ENCODE measurements at places on chromosomes 12 and 14.

- DNase-seq, result no peak
These were observed 75.8 kb upstream of the SOX5 start for GRCh38 chr12:24025153-24025798.

GRCh38 chr14:64995291-64995690 lies 8.6 kb downstream of the FNTB start:
- no peak for DNase-seq

GRCh38 chr14:34212172-34212929 lies 249.7 kb downstream of the SPTSSA start:
- DNase-seq, result no peak

GRCh38 chr14:22226381-22226780 lies 362.6 kb downstream of the DAD1 start:
- DNase-seq, result no peak

GRCh38 chr14:71467361-71467811 lies 464.8 kb upstream of the RGS6 start:
- DNase-seq, result no peak

- DNase-seq, result no peak
These were observed 306.6 kb upstream of the MIS18BP1 start for GRCh38 chr14:45559626-45560025.

DNA sequence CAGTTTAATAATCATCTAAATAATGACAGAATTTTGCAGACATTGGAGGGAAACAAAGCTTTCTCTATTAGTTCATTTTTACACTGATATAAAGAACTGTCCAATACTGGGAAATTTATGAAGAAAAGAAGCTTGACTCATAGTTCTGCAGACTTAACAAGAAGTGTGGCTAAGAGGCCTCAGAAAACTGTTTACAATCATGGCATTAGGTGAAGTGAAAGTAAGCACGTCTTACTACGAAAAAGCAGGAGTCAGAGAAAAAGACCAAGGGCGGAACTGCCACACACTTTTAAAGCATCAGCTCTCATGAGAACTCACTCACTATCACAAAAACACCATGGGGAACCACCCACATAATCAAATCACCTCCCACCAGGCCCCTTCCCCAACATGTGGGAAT lies 804.4 kb downstream of the FLRT2 start:
- no peak for DNase-seq

GRCh38 chr12:75947156-75947723 lies 84.3 kb downstream of the PHLDA1 start:
- DNase-seq, result no peak

- DNase-seq, result no peak
These were observed 1.0 kb downstream of the DGKA start for GRCh38 chr12:55931780-55932550.

- no peak for DNase-seq
These were observed 48.3 kb downstream of the TMCC3 start for GRCh38 chr12:94602024-94602423.

- no peak for DNase-seq
These were observed 18.7 kb upstream of the CDCA4 start for GRCh38 chr14:105039458-105040205.

DNA sequence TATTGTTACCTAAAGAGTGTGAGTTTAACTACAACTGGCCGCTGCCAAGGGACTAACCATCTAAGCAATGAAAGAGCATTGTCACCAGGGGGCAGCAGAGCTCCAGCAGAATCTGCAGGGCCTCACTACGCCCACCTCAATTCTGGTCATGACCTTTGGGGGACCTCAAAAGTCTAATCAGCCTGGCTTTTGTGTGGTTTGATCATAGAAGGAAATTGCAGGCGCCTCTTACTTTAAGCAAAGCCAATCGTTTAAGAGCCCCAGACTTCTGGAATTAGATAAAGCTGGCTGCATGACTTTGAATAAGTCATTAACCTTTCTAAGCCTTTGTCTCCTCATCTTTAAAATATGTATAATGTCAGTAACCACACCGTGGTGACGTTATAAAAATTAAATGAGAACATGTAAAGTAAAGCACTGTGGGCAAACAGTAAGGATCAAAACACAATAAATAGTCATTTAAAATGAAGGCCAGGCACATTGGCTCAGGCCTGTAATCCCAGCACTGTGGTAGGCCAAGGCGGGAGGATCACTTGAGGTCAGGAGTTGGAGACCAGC lies 58.6 kb downstream of the TBX3 start:
- no peak for DNase-seq

DNA sequence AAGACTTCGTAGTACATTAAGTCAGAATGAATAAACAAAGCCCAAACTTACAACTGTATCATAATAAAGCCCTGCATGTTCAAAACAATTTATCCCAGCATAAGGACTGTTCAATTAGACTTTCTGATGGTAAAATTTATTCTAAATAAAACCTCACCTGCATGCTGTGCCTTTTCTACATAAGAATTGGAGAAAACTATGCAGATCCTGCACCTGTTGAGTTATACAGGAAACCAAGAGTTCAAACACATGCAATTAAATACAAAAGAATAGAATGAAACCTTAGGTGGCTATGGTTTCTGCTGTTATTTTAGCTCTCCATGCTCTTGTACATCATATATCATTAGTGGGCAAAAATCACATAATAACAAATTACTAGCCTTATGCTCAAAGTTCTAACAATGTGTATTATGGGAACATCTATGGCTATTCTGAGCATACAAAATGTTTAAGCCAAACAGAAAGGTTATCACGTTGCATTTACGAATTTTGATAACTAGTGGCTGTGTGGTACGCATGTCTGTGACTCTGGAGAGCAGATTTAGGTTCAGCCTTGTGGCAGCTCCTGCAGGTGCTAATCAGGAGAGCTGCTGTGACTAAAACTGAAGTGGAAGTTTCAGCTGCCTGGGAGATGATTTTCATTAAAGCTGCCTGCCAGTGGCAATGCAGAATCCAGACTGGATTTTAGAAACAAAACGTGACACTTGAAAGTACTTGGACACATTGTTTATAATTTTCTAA lies 36.1 kb upstream of the LRFN5 start:
- DNase-seq, result no peak

GRCh38 chr14:71319666-71320065 lies 412.4 kb downstream of the PCNX1 start:
- no peak for DNase-seq

DNA sequence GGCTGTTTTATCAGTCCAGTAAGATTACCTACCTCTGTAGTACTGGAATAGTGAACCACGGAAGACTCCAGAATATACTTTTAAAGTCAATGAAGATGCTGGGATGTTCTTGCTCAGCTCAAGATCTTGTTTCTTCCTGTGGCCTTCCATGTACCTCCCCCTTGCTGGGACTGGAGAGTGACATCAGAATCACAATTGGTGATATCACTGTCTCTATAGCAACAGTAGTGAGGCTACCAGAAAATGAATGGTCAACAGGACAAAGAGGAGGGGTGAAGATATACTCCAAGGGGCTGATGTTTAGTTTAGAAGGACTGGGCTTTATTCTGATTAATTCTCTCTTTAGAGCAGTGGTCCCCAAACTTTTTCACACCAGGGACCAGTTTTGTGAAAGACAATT lies 3.8 kb downstream of the AKAP3 start:
- no peak for DNase-seq
